ENCODE measurements at places on chromosomes 13 and 19. TPM values are rescaled to one million over a fixed set of nuclear protein-coding genes. Genes with fewer than 3 reads are reported as not detected.
A peak's percentile ranks its signal among the peaks of the same experiment; 100 is the strongest.

DNA sequence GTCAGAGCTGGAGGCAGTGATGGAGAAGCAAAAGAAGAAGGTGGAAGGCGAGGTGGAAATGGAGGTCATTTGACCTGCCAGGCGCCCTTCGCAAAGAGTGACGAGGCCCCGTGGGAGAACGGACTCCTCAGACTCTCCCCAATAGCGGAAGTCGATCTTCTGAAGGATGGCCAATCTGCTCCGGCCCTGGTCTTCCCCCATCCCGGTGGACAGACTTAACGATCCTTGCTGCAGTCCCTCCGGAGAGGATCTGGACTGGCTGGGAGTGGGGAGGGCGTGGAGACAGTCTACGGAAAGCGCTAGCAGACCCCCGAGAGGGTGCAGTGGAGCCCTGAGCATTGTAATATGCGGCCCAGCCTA lies 11.9 kb downstream of the EPS8L1 start:
- no peaks in the 10 kb centered on the region for H3K36me3 ChIP-seq
- H3K27ac ChIP-seq = no peak overlapping the region
- H3K4me3 ChIP-seq = peak overlapping the region; percentile 22
- peaks cover 21% of the 10 kb centered on the region for H3K4me1 ChIP-seq

GRCh38 chr13:34155931-34156607 lies 338.1 kb downstream of the RFC3 start:
- H3K36me3 ChIP-seq = no peaks in the 10 kb centered on the region
- H3K4me3 ChIP-seq = no peak overlapping the region
- H3K27me3 ChIP-seq = no peaks in the 10 kb centered on the region
- H3K27ac ChIP-seq = no peak overlapping the region

SERP2 gene
- total RNA-seq = 0.51 TPM

KLK10 gene
- not detected for total RNA-seq

SIGLEC11 gene
- total RNA-seq = not detected

Data from CD8-positive, alpha-beta memory T cell (primary cell).